CD4-positive, alpha-beta T cell treated with Interleukin-21 for 1 hour (primary cell): ENCODE measurements at places on chromosomes 3 and 15.
A peak's percentile ranks its signal among the peaks of the same experiment; 100 is the strongest.

- DNase-seq: no peak
Observed at GRCh38 chr15:27541581-27541980, 557.5 kb downstream of the OCA2 start.

GRCh38 chr3:197394464-197395321, 96.3 kb upstream of the DLG1 start:
- DNase-seq: peak; percentile 7

DNA sequence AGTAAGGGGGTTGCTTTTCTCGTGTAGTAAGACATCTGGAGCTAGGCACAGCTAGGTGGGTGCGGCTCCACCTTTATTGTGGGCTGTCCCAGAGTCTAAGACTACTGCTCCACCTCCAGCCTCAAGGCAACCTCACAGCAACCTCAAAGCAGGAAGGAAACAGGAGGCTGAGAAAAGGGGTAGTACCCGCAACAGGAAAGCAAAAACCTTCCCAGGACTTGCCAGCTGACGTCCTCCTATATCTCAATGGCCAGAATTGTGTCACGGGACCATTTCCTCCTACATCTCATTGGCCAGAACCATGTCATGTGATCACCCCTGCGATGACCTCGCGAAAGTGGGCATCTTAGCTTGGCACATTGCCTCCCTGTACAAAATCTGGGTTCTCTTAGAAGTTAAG, 4.3 kb upstream of the GPR160 start:
- peak; percentile 74 for DNase-seq

GRCh38 chr3:32817257-32817557, 590 bp upstream of the TRIM71 start:
- no peak for DNase-seq

DNA sequence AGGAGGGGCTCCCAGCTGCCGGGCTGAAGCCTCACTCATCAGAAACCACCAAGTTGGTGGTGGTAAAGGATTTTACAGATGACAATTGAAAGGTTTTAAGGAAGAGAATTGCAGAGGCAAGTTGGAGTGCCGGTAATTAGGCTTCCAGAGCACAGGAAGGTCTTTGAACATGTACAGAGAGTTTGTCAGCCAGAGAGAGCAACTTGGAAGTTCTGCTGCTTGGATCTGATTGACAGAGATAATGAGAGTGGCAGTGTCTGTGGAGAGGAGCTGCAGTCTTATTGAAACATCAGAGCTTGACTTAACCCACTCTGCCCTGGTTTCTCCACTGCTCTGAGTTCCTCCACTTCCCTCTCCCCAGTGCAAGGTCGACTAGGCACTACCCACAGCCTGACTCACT, 448.6 kb downstream of the EPHB1 start:
- no peak for DNase-seq

GRCh38 chr15:58453931-58454793, 22.4 kb downstream of the LIPC start:
- no peak for DNase-seq

DNA sequence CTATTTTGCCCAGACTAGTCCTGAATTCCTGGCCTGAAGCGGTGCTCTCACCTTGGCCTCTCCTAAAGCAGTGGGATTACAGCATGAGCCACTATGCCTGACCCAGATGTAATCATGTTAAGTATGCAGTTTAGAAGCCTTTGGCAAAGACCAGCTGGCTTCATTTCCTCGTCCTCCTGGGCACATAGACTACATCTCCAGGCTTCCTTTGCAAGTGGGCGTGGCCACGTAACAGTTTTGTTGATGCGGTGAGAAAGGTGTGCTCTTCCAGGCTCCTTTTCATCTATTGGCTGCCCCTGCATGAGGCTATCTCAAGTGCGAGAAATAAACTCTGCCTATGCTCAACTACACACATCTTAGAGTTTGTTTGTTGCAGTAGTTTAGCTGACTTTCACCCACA, 13.0 kb downstream of the SV2B start:
- no peak for DNase-seq

DNA sequence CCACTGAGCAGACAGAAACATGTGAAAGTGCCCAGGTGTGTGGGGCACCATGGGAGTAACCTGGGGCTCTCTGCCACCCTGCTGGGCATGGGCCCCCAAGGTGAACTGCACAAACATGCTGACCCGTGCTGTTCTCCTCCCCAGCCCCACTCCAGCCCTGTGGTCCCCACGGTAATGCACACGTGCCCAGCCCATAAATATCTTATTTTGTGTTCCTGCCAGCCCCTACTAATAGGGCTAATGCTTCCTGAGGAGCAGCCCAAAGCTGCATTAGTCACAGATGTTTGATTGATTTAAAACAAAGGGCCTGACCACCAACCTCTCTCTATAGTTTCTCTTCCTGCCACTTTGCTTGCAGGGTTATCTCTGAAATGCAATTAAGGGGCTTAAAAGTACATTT, 95.4 kb downstream of the ABHD5 start:
- DNase-seq: no peak
